ENCODE measurements at places on chromosomes 2 and 18.

GRCh38 chr18:12430137-12430990 is 22.6 kb downstream of the PRELID3A start:
- DNase-seq, result no peak

GRCh38 chr2:237669628-237670392 is 42.4 kb downstream of the LRRFIP1 start:
- no peak for DNase-seq

DNA sequence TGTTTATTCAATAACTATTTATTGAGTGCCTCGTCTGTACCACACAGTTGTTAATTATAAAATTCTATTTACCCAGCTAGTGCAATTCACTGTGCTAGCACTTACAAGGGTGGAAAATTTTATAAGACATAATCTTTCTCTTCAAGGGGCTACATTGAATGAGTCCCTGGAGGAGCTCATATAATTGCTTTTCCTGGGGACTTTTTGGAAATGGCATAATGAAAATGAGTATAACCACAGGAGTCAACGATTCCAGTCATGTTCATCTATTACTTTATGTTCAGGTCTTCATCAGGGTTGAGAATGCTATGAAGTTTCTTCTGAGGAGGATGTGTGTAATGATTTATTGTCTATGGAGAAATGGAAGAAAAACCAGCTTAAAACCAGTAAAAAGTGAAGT is 52.9 kb upstream of the TMEM200C start:
- no peak for DNase-seq

GRCh38 chr18:68263481-68263880 is 451.4 kb downstream of the TMX3 start:
- no peak for DNase-seq

DNA sequence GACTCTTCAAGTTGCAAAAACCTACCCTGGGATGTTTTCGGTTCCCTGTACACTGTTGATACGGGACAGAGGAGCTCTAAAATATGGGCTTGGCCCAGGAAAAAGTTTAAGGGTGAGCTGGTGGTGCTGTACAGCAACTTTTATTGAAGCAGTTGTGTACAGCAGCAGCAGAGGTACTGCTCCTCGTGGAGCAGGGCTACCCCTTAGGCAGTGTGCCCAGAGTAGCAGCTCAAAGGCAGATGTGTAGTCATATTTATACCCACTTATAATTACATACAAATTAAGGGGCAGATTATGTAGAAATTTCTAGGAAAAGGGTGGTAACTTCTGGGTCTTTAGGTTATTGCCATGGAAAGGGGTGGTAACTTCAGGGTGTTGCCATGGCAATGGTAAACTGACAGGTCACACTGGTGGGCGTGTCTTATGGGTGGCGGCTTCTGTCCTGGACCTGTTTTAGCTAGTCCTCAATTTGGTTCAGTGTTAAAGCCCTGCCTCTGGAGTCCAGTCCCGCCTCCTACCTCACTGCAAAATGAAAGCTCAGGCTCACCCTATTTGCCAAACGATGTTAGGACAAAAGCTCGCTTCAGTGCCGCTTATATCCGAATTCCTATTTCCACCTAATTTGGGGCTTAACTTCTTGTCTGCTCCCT is 203.2 kb downstream of the ETAA1 start:
- no peak for DNase-seq

DNA sequence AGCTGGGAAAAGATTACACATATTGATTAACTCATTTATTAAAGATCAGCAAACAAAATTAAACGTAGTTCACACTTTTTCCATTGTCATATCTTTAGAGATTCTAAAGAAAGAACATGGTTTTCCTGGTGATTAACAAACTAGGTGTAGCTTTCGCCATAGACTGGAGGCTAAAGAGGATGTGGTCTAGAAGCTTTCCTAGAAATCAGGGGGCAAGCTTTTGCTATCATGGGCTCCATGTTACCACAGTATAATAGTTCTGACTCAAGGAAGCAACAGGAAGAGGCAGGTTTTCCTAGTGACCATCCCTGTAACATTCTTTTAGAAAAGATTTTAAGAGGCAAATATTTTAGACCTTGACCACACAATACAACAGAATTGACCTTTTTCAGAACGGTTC is 232.7 kb downstream of the METTL4 start:
- DNase-seq, result no peak

- no peak for DNase-seq
Observed at GRCh38 chr18:10791169-10791831, 265.5 kb downstream of the NAPG start.

- no peak for DNase-seq
Observed at GRCh38 chr18:59987102-59987501, 87.3 kb downstream of the PMAIP1 start.

DNA sequence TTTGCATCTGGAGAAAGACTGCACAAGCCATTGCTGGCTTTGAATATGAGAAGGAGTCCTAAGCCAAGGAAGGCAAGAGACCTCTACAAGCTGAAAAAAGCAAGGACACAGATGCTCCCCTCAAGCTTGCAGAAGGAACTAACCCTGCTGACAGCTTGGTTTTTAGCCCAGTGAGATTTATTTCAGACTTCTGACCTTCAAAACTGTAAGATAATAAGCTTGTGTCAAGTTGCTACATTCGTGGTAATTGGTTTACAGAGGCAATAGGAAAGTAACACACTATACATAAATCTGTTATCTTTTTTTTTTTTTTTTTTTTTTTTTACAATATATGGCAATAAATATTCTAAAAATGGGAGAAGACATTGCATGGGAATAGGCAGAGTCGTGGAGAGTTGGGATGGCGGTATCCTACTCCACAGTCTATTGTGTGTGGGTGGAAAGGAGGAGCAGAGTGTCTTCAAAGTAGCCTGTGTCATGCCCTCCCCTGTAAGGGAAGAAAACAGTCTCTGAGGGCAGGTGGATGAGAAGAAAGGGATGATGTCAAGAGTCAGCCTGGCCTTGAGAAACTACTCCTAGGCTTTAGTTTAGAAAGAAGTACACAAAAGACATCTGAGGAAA is 196.9 kb downstream of the THSD7B start:
- no peak for DNase-seq

GRCh38 chr2:146939991-146940685 is 904.7 kb upstream of the ACVR2A start:
- no peak for DNase-seq

- DNase-seq, result no peak
Observed at GRCh38 chr2:163644238-163644637, 91.6 kb downstream of the FIGN start.

DNA sequence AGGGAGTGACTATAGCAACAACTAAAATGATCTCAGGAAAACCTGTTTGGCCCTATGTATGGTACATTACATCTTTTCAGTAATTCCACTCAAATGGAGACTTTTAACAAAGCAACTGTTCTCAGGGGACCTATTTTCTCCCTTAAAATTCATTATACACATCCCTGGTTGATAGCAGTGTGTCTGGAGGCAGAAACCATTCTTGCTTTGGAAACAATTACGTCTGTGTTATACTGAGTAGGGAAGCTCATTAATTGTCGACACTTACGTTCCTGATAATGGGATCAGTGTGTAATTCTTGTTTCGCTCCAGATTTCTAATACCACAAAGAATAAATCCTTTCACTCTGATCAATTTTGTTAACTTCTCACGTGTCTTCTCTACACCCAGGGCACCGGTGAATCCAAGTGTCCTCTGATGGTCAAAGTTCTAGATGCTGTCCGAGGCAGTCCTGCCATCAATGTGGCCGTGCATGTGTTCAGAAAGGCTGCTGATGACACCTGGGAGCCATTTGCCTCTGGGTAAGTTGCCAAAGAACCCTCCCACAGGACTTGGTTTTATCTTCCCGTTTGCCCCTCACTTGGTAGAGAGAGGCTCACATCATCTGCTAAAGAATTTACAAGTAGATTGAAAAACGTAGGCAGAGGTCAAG is 955 bp downstream of the TTR start:
- DNase-seq, result no peak

GRCh38 chr2:182890773-182891378 is 24.4 kb upstream of the FRZB start:
- DNase-seq, result no peak

- DNase-seq, result no peak
Observed at GRCh38 chr2:86672027-86672545, 48.0 kb upstream of the RMND5A start.

DNA sequence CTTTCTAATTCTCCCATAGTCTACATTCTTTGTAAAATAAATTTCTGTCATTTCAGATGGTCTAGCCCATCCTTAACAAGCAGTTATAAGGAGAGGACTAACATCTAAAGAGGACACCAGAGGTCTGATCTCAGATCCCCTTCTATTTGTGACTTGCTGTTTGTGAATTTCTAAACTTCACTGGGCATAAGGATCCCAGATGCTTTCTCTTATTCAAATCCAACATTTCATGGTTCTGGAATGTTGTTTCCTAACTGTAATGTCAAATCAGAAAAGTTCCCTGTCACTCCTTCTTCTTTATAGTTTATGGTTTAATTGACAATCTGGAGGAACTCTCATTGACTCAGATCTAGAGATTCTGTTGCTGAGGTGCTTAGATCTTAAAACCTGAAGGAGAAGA is 430.2 kb downstream of the MEIS1 start:
- no peak for DNase-seq

DNA sequence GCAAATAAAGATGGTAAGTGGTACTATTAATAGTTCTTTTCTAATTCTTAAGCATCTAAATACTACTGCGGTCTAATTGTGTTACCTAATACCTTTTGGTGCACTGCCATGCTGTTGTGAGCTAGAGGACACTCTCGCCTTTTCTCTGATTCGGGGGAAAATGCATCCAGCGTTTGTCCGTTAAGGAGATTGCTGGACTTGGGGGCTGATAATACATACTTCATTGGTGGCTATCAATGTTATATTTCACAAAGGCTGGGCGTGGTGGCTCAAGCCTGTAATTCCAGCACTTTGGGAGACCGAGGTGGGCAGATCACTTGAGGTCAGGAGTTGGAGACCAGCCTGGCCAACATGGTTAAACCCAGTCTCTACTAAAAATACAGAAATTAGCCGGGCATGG is 141.7 kb upstream of the TWIST2 start:
- DNase-seq, result no peak

DNA sequence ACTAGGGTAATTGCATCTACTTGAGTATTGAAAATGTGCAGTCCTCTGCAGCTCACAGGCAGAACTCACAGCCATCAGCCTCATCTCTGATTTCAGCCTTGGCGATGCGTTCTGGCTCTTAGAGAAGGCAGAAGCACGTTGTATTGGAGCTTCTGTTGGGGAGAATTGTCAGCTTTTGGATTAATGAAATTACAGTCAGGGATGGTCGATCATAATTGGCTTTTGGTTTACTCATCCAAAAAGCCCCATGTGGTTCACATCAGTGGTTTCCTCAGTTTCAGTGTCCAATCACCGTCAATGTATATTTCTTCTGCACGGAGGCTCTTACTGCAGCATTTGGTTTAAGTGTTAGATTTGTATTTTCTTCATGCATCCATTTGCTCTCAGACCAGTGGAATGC is 218.5 kb upstream of the SOX11 start:
- no peak for DNase-seq

DNA sequence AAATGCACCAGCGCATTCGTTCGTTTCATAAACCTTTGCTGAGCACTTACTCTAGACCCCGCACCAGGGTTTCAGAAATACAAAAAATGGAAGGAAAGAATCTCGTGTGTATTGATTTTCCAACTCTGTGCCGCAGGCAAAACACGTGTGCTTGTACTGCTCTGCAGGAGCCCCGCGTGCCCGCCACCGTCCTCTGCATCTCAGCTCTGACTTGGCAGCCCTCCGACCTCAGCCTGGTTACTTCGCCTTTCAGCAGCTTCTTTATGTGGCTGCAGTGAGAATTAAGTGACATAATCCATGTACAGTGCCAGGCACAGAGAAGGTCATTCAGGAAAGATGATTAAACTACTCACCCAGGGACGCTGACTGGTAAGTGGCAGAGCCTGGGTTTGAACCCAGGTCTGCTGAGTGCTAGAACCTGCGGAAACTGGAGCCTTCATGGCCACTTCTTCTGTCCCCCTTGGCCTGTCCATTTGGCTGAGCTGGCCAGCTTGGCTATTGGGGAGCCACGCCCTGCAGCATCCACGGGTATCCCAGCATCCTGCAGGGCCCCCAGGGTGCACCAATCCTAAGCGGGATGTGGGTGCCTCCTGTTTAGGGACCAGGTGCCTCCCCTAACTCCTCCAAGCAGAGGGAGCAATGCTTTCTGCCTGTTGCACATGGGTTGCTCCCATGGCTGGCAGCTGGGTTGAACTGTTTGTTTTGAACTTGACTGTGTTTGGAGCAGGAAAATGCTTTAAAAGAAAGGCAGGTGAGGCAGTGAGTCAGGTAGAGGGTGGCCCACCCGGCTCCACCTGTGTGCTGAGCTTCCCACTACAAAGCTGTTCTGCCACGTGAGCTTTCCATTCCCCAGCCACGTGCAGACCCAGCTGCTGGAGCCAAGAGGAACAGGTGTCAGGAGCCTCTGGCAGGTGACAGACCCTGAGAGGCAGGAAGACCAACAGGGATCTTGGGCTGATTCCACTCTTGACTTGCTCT is 34.3 kb downstream of the INHBB start:
- no peak for DNase-seq

DNA sequence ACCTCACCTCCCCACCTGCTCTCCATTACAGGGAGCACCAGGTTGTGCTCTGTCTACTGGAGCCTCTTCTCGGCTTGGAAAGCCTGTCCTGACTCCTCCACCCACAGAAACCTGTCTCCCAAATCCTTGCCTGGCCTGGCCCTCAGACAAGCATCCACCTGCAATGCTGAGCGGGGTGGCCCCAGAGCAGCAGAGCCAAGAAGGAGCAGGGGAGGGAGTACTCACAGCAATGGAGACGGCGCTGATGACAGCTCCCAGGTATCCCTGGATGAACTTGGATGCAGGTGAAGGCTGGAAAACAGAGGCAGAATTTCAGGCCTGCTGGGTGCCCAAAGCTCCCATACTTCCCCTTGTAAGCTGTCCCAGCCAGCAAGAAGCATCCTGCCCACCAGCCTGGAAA is 72.8 kb downstream of the SFXN5 start:
- peak; percentile 13 for DNase-seq

GRCh38 chr2:37892436-37893114 is 32.5 kb upstream of the RMDN2 start:
- DNase-seq, result no peak

DNA sequence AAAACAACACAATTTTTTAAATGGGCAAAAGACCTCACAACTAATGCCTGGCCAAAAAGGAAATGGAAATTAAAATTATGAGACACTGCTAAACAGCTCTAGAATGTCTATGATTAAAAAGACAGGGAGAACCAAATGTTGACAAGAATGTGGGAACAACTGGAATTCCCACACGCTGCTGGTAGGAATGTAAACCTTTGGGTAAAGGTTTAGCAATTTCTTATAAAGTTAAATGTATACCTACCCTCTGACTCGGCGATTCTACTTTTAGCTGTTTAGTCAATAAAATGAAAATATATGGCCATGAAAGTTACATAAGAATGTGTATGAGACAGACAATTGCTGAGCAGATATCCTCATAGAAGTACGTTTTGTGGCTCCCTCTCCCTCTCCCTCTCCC is 60.9 kb downstream of the ATF2 start:
- DNase-seq, result no peak

- no peak for DNase-seq
Observed at GRCh38 chr2:147614979-147615470, 229.8 kb upstream of the ACVR2A start.

DNA sequence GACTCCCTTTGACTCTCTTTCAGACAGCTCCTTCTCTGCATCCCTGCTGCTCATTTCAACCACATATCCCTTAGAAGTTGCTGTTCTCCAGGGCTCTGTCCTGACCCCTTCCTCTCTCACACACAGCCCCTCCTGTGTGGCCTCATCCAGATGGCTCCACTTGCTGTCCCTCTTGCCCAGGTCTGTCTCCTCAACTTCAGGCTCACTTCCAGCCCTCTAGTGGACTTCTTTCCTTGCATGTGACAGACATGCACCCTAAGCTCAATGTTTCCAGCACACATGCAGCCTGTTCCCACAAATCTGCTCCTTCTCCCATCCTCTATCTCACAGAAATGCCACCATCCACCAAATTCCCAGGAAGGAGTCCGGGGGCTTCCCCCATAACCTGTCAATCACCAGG is 9.0 kb upstream of the MRPL19 start:
- DNase-seq, result no peak

Measured in D341Med (cell line).